ENCODE measurements at places on chromosomes 4 and X.

DNA sequence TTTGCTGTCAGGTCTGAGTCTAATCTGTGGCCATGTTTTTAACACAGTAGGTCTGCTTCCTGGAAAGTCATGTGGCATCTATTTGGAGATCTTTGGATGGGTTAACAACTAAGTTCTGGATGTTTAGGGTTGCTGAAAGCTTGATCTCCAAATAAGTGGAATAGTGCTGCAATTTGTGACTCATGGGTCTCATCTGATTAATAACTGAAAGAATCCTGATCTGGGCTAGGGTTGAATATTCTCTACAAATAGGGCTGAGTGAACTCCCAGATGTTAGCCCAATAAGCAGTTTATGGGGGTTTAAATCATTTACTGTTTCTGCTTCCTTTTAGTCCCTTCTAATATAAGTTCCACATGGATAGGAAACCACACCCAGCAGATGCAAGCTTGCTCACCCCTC lies 23.1 kb downstream of the CT47C1 start:
- DNase-seq, result no peak

GRCh38 chr4:17066972-17067371 lies 168.5 kb upstream of the LDB2 start:
- no peak for DNase-seq

- no peak for DNase-seq
These were observed 55.4 kb upstream of the PLAC1 start for GRCh38 chrX:134713618-134714107.

DNA sequence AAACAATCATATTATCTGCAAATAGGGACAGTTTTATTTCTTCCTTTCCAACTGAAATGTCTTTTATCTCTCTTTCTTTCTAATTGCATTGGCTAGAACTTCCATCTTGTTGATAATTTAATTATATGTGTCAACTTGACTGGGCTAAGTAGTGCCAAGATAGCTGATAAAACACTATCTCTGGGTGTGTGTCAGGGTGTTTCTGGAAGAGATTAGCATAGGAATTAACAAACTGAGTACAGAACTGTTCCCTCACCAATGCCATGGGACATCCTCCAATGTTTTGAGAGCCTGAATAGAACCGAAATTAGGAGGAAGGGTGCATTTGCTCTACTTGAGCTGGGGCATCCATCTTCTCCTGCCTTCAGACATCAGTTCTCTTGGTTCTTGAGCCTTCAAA lies 1027.2 kb downstream of the FAT4 start:
- DNase-seq, result no peak

DNA sequence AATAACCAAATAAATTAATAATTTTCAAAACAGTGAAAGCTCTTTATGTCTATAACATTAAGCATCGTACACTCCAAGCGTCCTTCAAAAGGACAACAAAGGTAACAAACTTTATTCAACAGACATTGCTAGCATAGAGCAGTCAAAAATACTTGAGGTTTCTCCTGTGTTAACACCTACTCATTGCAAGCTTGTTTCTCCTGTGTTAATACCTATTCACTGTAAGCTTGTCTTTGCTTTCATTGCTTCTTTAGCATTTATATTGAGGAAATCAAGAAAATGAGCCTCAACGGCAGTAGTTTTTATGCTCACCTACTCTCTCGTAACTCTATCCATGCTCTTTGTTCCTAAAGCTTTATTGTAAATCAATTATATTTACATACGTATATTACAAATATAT lies 3.5 kb downstream of the SPOCK3 start:
- no peak for DNase-seq

DNA sequence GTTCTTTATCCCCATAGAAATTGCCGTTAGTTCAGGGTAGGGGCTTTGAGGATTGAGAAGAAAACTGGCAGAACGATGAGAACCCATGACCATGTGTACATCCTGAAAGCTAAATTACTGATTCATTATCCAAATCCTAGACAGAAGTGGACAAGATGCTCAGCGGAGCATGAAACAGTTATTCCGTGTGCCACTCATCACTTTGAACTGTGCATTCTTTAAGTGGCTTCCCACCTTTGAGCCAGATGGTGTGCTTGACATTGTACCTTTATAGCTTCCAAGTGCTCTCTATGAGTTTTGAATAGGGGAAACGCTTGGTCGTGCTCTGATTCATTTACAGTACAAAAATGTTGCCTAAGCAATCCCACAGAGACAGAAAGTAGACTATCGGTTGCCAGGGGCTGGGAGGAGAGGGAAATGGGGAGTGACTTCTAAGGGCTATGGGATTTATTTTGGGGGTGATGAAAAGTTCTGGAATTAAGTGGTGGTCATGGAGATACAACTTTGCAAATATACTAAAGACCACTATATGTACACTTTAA lies 100.0 kb downstream of the DOCK11 start:
- DNase-seq, result no peak

DNA sequence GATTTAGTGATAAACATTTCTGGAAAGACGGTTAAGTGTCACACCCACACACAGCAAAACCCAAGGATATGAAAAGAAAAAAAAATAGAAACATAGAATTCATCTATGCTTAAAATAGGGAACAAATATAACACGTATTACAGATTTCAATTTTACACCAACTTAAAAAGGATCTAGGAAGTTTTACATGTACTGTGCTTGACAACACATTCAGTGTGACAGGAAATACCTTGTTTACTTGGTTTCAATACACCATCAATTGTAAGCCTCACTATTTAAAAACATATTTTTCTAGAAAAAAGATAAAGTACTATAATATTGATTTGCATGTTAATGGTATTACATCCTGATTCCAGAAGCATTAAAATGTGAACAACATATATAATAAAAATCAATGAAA lies 77.0 kb upstream of the SPRY1 start:
- no peak for DNase-seq

- DNase-seq, result no peak
These were observed 413.5 kb upstream of the GRIA3 start for GRCh38 chrX:122770581-122770980.

DNA sequence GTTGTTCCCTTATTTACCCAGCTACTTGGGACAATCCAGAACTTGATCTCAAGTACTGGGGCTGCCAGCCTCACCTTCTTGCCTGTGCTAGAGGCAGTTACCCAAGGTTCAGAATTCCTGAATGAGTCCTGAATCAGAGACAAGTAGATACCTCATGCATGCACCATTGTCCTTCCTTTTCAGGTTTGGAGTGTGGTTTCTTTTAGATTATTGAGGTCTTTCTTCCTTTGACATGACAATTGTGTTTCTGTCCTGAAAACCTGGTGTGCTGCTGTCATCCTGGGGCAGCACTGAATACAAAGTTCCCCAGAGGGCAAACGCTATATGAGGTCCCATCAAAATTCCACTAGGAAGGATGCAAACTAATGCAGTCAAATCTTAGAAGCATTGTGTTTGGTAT lies 3.5 kb downstream of the CXCL2 start:
- no peak for DNase-seq

- no peak for DNase-seq
These were observed 83.1 kb upstream of the TEX13D start for GRCh38 chrX:124249345-124249744.

- DNase-seq, result no peak
These were observed 226.9 kb downstream of the ARHGAP24 start for GRCh38 chr4:85701861-85702321.

GRCh38 chrX:110420771-110421499 lies 62.3 kb downstream of the RTL9 start:
- DNase-seq, result no peak

- no peak for DNase-seq
These were observed 26.8 kb upstream of the UGT2B4 start for GRCh38 chr4:69522554-69522953.

DNA sequence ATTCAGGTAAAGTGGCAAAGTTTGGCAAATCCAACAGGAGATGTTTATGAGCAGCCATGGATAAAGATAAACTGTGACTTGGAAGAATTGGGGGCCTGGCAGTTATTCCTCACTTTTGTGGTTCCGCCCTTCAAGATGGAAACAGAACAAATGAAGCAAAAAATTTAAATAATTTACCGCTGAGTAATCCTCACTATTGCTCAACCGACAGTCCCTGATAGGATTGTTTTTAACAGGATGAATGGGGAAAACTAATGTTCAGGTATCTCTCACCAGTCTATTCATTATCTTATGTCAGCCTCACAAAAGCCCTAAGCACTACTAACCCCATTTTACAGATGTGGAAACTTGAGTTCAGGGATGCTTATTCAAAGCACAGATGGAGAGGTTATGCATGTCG lies 90.8 kb downstream of the FNIP2 start:
- no peak for DNase-seq

GRCh38 chr4:34196375-34196774 lies 2047.9 kb downstream of the ARAP2 start:
- DNase-seq, result no peak

DNA sequence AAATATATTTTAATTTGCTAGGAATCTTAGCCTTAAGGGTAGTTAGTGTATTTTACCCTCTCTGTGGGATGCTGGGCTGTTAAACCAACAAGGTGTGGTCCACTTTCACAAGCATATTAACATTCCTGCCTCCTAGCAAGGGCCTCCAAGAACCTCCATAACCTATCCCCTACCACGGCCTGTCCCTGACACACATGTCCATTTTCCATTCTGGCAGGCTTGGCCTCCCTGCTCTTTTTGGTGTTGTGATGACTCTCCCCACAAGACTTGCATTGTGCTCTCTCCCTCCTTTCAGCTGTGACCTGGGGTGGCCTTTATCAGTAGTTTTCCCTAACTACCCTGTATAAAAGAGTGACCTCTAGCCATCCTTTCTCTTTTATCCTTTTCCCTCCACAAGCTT lies 120.2 kb downstream of the KLHL8 start:
- DNase-seq, result no peak

DNA sequence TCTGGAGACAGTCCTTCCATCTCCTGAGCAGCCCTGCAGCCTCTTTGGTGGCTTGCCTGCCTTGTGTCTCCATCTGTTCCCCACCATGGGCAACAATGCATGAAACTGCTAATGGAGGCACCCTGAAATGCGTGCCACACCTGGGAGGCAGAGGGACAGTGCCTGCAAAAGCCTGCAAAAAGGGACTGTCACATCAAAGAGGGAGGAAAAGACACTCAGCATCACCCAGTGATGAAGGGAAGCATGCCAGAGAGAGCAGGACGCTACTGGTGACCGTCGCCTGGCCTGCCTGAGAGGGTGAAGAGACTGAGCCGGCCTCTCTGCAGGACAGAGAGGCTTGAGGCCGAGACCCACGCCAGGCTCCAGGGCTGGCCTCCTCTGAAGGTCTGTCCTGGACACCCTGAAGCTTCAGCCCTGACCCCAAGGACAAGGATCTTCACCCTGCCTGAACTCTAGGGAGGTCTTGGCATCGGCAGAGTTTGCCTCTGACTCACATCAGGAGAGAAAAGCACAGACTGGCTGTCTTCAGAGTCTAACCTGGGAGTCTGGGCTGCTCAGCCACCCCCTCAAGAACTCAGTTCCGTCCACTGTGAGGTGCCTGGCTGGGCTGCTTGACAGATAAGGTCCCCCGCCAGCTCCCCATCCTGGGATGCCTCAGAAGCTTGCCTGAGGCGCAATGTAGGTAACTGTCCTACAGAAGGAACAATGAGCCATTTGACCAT lies 8.1 kb downstream of the ACSL1 start:
- DNase-seq, result no peak

DNA sequence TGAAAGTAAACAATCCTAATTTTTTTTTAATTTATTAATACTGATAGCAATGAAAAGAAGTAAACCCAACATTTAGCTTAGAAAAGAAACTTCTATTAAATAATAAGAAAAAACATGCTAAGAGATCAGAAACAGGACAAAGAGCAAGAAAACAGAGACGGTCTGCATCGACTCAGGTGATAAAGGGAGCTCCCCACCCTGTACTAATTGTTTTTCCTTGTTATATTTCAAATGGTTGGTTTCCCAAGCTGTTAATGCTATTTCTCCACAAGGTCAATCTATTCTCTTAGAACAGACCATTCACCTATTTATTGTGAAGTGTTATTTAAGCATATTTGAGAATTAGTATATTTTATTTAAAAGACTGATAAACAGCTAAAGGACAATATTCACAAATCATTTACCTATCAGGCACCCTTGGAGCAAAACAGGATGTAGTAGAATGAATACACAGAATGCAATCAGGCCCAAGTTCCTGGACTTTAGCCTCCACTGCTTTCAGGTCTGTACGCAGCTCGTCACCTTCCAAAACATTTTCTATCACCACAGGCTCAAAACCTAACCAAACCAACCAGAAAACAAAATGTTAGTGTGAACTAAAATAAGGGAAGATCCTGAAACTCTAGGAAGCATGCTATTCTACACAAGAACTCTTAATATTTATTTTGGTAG lies 5.5 kb downstream of the SEPSECS start:
- no peak for DNase-seq

GRCh38 chr4:69489856-69490255 lies 5.8 kb downstream of the UGT2B4 start:
- no peak for DNase-seq

DNA sequence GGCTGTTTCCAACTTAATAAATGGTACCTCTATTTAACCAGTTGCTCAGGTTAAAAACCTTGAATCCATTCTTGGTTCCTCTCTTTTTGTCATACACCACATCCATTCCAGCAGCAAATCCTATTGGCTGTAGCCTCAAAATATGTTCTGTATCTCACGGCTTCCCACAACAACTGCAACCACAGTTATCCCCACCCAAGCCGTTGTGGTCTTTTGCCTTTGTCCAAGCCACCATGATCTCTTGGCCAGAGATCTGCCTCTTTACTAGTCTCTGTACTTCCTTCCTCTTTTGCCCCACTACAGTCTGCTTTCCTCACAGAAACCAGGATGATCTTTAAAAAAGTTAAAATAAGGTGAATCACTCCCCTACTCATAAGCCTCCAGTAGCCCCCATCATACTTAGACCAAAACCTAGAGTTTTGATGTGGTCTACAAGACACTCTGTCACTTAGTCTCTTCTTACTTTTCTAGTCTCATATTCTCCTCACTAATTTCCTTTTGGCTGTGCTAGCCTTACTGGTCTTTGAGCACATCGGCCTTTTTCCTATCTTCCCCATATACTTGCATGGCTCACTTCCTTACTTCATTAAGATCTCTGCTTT lies 10.3 kb downstream of the MAOA start:
- DNase-seq, result no peak

GRCh38 chr4:6767748-6768538 lies 14.6 kb upstream of the KIAA0232 start:
- DNase-seq, result no peak

- no peak for DNase-seq
These were observed 285.0 kb downstream of the STIM2 start for GRCh38 chr4:27145597-27145996.

- DNase-seq, result no peak
These were observed 274.1 kb downstream of the ARHGAP10 start for GRCh38 chr4:148006001-148006400.

Data from effector memory CD4-positive, alpha-beta T cell (primary cell).